Naive thymus-derived CD4-positive, alpha-beta T cell (primary cell): ENCODE measurements at places on chromosomes 7 and 10. TPM values are rescaled to one million over a fixed set of nuclear protein-coding genes. Genes with fewer than 3 reads are reported as not detected.

Gene OR2A7
- 7.5 TPM for total RNA-seq

Gene LLCFC1
- total RNA-seq = not detected

Gene POLR2J2
- total RNA-seq = 21.9 and 23.9 TPM in 2 replicates

Gene ADCY1
- not detected for total RNA-seq

Gene FOXK1
- total RNA-seq = 56.9 TPM

Gene SPDYE9
- not detected for total RNA-seq

Gene SVOPL
- total RNA-seq = 0.36 TPM in 1 of 2 replicates, not detected in the other

- DNase-seq = no peak
- no peaks in the 10 kb centered on the region for H3K4me1 ChIP-seq
- no peak overlapping the region for H3K27ac ChIP-seq
Measured at GRCh38 chr7:16402091-16402490, 19.2 kb downstream of the CRPPA start.

DNA sequence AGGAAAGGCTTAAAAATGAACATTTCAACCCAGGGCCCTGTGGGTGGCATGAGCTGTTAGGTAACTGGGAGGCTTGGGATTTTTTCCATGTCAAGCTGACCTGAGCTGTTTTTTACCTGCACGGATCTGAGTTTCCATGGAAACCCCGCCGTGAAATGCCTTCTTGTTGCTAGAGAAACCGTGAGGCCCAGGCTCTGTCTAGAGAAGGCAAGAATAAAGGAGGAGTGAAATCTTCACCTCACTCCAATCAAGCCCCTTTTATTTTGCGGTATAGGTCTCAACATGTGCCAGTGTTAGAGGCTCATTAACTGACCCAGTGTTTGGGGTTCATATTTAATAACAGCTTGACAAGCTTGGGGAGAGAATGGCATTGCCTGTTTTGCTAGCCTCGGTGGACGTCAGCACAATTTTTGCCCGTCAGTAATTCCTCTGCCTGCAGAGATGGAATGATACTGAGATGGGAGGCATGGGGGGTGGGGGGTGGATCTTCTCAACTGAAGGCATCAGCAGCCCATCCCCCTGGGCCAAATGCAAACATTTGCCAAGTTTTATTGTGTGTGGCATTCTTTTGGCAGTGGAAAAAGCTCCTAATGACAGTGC is 48.9 kb upstream of the PDCD4 start:
- no peaks in the 10 kb centered on the region for H3K4me1 ChIP-seq
- no peak overlapping the region for H3K27ac ChIP-seq
- H3K27me3 ChIP-seq = no peaks in the 10 kb centered on the region

DNA sequence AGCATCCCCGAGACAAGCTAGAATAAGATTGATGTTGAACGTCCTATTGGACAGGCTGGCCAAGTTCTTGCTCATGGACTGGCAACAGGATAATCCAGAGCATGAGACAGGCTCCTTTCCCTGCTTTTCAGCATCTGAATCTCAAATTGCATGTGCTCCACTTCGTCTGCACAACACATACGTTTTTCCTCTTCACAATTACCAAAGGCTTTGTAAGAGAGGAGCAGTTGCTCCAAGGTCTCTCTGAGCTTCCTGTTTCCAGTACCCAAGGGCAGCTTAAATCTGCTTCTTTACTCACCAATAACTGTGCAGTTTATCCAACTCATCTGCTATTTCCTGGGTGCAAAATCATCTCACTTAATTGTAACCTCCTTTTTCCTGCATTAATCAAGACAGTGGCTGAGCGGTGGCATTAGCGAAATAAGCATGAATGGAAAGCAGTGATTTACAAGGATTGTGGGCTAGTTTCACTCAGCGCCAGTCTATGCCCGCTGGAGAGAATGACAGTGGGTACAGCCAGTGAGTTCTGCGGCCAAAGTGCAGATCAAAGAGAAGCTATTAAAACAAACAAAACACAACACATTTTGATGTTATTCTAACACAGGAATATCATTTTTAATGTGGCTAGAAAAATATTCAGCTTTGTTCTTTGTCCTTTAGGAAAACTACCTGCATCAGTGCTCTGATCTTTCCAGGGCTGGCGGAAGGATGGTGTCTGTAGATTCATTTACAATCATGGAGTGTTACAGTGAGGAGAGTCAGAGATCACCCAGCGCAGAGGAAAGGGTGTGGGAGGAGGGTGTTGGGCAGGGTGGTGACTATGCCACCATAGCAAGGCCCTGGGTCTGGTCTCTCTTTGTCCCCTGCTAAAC is 79.8 kb downstream of the CHN2 start:
- no peaks in the 10 kb centered on the region for H3K27me3 ChIP-seq
- H3K4me1 ChIP-seq = no peaks in the 10 kb centered on the region
- H3K27ac ChIP-seq = no peak overlapping the region
- no peak for DNase-seq
- no peaks in the 10 kb centered on the region for H3K36me3 ChIP-seq

DNA sequence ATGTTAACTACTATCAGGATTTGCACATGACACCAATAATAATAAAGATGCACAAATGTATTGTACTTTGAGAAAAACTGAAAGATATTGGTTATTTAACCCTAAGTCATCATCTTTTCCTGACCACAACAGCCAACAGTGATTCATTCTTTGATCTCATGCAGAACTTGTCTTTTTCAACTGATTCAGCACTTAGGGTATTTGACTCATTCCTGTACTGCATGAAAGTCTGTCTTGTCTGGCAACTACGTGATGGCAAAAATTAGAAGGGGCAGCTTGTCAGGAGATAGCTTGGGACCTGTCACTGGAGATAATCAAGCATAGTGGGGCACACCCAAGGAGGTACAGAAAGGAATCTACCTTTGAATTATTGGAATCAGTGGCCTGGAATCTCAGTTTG is 77.8 kb upstream of the LRRC17 start:
- no peaks in the 10 kb centered on the region for H3K27me3 ChIP-seq
- no peak overlapping the region for H3K4me3 ChIP-seq
- H3K36me3 ChIP-seq = no peaks in the 10 kb centered on the region
- no peak for DNase-seq
- no peaks in the 10 kb centered on the region for H3K4me1 ChIP-seq

DNA sequence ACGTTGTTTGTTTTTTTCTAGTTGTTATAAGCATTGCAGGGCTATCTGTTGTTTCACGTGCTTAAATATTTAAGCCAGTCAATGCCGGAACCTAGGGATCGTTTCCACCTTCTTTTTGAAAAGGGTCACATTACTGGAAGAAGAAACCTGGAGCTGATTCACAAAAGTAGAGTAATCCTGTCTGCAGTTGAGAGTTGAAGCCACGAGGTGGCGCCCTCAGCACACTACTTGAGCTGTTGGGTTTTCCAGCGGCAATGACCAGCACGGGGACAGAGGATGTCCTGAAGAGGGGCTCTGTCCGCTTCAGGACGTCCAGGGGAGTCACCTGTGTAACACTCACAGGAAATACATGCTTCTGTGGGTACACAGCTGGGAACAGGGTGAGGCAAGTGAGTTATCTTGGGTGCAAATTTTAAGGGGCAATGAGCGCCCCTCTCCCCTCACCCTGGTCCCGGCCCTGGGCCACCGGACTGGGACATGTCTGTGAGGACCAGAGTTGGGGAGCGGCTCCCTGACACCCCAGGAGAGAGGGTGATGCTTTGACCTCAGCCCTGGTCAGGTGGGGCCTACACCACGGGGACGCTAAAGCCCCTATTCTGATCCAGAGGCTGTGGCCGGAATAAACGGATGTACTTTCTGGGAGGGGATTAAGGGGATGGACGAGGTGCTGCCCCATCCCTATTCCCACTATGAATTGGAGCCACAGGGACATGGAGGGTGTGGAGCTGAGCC is 26.3 kb upstream of the WDFY4 start:
- no peak overlapping the region for H3K27ac ChIP-seq
- peaks cover 4% of the 10 kb centered on the region for H3K4me1 ChIP-seq
- no peaks in the 10 kb centered on the region for H3K27me3 ChIP-seq
- no peaks in the 10 kb centered on the region for H3K36me3 ChIP-seq

- no peaks in the 10 kb centered on the region for H3K4me1 ChIP-seq
- DNase-seq = no peak
- no peaks in the 10 kb centered on the region for H3K36me3 ChIP-seq
- no peak overlapping the region for H3K4me3 ChIP-seq
- H3K27me3 ChIP-seq = no peaks in the 10 kb centered on the region
Measured at GRCh38 chr10:33271969-33272583, 62.4 kb downstream of the NRP1 start.

GRCh38 chr10:120940299-120940900 is 89.2 kb downstream of the WDR11 start:
- no peaks in the 10 kb centered on the region for H3K27me3 ChIP-seq
- H3K27ac ChIP-seq = no peak overlapping the region
- DNase-seq = no peak
- H3K4me3 ChIP-seq = no peak overlapping the region
- no peaks in the 10 kb centered on the region for H3K36me3 ChIP-seq

DNA sequence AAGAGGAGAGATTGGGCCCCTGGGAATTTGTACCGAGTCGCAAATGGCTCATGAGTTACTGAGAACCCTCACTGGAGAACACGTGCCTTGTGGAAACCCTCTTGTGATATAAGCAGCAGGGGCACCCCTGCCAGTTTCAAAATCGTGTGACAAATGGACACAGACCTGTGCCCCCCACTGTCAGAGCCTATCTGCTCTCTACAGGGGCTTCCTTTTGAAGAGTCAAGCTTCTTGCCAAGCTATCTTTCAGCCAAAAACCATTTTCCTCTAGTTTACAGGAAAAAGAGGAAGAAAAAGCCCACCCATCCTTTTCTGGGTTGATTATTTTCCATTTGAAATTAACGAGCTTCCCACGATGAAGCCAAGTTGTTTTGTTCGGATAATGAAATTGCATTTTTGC is 64.1 kb upstream of the MPP7 start:
- no peaks in the 10 kb centered on the region for H3K27me3 ChIP-seq
- H3K4me3 ChIP-seq = peak overlapping the region; percentile 18
- DNase-seq = no peak
- peaks cover 44% of the 10 kb centered on the region for H3K4me1 ChIP-seq

GRCh38 chr10:78357141-78358063 is 323.7 kb downstream of the RPS24 start:
- H3K36me3 ChIP-seq = no peaks in the 10 kb centered on the region
- no peak overlapping the region for H3K27ac ChIP-seq
- no peaks in the 10 kb centered on the region for H3K27me3 ChIP-seq
- H3K4me1 ChIP-seq = peaks cover 12% of the 10 kb centered on the region

DNA sequence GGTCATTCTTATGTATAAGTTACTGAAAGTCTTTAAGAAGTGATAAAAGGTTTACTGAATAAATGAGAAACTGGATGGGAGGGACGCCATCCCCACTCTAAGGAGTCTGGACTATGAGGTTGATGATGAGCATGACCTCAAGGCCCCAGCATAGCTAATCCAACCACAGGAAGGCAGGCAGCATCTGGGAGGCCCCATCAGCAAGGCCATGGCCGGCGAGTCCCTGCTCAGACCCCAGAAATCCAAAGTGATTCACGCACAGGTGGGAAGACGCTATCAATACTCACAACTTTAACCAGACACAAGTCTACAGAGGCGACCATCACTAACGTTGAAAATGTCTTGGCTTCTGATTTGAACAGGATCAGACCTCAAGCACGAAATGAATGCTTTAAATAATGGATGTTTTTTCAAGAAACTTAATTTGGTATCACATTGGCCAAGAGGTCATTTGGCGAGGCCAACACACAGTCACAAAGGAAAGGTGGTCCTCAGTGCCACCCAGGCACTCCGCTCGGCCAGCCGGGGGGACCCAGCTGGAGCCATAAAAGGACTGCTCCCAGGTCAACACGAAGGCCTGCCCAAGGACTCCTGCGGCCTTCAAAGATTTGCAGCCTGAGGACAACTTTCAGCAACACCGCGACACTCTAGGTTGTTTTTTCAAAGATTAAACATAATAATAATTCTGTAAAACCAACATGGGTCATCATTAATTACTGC is 228.5 kb downstream of the PTPRN2 start:
- H3K27me3 ChIP-seq = no peaks in the 10 kb centered on the region
- no peak for DNase-seq
- H3K4me1 ChIP-seq = no peaks in the 10 kb centered on the region
- H3K36me3 ChIP-seq = no peaks in the 10 kb centered on the region

DNA sequence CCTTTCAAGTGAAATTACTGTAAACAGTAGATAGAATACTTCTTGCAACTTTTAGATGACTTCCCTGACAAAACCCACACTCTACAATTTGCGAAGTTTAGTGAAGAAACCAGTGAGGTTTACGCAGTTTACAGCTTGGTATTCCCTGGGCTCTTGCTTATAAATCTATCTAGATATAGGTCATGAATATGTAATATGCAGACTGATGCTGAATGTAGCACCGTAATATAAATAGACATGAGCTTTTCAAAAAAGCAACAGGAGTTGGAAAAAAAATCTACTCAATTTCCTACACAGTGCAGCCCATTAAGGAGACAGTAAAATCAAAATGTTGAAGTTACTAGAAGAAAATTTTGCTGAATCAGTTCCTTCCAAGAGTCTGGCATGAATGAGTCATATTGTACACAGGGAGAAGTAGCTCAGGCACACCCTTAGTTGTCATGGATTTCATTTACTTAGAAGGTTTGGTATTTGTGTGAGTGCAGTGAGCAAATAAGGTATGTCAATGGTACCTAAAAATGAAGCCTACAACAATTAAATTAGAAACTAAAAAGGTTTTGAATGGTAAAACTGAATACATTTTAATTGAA is 67.7 kb upstream of the NEUROD6 start:
- H3K27me3 ChIP-seq = no peaks in the 10 kb centered on the region
- H3K27ac ChIP-seq = no peak overlapping the region
- no peak for DNase-seq
- no peaks in the 10 kb centered on the region for H3K4me1 ChIP-seq

- H3K27ac ChIP-seq = peak within 1 kb of the TSS; percentile 99
- peak; percentile 65 for DNase-seq
- H3K27me3 ChIP-seq = no peaks in the 10 kb centered on the region
- H3K36me3 ChIP-seq = no peaks in the 10 kb centered on the region
Measured at GRCh38 chr10:101694674-101695403, at the start of gene FBXW4. FBXW4 (minus strand) TSS chr10:101695170; CDS start chr10:101695105, 65 bp downstream.

DNA sequence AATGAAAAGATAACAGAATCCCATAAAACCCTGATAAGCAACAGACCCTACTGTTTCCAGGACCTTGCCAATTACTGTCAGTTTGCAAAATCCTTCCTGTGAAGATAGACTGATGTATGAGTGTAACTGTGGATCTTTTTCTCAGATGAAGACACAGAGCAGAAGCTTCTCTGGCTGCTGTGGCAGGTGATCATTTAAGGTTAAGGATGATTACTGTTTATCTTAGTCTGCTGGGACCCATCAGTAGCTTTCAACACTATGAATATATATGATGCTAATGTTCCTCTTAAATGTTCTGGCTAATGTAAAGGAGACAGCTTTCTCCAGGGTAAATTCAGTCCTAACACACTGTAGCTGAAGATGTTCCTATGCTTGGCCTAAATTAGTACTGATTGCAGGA is 56.0 kb upstream of the CTTNBP2 start:
- H3K36me3 ChIP-seq = no peaks in the 10 kb centered on the region
- no peaks in the 10 kb centered on the region for H3K4me1 ChIP-seq
- H3K27ac ChIP-seq = no peak overlapping the region
- no peak for DNase-seq
- no peaks in the 10 kb centered on the region for H3K27me3 ChIP-seq
- no peak overlapping the region for H3K4me3 ChIP-seq

DNA sequence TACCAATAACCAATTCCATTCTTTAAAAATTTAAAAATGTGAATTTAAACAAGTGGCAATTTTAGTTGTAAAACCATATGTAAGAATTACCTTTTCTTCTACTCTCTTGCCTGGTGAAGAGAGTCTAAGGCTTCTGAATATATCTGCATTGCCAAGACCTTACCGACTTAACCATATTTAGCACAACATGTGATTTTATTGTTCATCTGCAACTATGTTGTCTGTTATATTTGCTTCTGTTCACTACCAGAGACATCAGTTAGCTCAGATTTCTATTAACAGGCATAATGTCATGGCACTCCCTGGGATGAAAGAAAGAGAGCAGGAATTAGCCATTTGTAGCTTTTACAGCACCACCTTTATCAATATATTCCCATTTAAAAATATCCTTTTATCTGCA is 55.3 kb downstream of the CHN2 start:
- H3K27me3 ChIP-seq = no peaks in the 10 kb centered on the region
- no peak overlapping the region for H3K4me3 ChIP-seq
- no peak for DNase-seq
- H3K4me1 ChIP-seq = no peaks in the 10 kb centered on the region
- no peaks in the 10 kb centered on the region for H3K36me3 ChIP-seq
